ENCODE measurements at places on chromosomes 11 and 22.

GRCh38 chr22:42892571-42893316, 35.7 kb upstream of the ARFGAP3 start:
- no peak for DNase-seq

DNA sequence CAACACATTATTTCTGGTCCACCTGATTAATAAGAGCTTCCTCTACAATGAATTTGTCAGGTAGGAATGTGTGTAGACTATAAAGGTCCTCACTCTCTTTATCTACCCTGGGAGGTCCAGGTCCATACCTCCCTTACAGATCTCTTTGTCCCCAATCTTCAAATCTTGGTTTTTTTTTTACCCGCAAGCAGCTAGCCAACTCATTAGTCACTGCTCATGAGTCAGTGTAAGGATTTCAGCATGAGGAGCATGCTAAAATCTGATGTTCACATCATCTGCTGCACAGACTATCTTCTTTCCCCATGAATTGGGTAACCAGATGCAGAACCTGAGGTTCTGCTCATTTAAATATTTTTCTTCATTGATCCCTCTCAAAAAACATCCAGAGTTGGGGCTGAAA, 397.0 kb upstream of the ISX start:
- no peak for DNase-seq

GRCh38 chr22:38177926-38178604, 3.6 kb downstream of the PLA2G6 start:
- DNase-seq, result no peak

GRCh38 chr11:42552786-42553185, 759.0 kb upstream of the API5 start:
- DNase-seq, result no peak

DNA sequence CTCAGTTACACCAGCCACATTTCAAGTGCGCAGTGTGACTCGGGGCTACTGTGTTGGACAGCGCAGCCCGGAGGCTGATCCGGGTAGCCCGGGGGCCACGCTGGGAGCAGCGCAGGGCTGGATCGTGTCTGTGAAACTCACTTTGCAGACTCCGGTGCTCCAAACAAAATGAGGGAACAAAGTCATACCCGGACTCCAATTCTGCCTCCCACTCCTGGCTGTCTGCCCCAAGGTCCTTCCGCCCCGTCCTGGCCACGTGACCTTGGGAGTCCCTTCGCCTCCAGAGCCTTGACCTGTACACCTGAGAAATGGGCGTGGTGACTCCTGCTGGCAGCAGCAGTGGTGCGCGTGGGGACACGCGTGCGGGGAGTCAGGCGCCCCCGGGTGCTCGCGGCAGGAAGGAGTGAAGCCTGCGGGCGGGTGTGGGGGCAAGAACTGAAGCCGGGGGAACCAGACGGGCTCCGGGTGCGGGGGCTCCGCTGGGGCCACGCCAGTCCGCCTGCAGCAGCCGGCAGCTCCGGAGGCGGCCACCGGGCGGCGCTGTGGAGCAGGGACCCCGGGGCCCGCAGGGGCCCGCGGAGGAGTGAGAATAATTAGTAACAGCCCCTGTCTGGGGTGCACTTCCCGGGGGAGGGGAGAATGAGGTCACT, 42.4 kb downstream of the KCNJ4 start:
- DNase-seq, result no peak

- DNase-seq, result no peak
Measured at GRCh38 chr11:35918716-35919115, 25.1 kb upstream of the LDLRAD3 start.

DNA sequence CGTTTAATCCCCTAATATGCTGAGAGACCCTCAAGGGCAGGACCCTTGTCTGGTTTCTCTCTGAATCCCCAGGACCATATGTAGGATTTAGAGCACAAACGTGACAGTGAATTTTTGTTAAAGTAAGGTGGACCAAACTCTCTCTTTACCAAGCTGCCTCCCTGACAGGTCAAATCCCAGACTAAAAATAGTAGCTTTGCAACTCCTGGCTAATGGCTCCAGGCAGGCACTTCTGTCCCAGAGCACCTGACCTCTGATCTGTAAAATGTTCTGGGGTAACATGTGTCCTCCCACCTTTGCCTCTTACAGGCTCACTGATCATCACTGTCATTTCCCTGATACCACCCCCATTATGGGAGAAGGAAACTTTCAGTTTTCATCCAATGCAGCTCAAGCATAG, 152.3 kb downstream of the SPON1 start:
- no peak for DNase-seq

DNA sequence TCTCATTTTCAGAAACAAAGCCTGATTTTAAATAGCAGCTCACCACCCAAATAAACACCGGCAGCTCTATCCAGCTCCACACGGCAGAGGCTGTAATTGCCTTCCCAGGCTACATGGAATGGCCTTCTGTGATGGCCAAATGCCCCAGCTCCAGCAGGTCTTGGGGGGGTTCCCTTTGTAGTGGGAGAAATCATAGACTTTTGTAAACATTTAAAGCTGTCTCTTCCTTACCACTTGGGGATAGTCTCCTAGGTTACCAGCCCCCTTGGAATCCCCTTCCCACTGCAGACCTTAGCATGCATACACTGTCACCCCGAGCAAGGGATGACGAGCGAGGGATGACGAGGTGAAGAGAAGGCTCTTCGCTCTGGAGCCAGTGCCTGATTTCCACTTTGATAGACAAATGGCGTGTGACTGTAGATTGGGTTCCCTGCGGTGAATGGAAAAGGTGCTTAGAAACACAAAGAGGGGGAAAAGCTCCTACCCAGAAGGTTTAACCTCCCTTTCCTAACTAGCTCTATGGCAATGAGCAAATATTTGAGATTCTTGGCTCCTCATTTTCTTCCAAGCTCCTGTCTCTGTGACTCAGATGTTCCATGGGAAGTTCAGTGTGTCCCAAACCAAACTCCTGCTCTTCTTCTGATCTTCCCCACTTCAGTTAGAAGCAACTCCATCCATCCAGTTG, 108.0 kb upstream of the CADM1 start:
- no peak for DNase-seq

DNA sequence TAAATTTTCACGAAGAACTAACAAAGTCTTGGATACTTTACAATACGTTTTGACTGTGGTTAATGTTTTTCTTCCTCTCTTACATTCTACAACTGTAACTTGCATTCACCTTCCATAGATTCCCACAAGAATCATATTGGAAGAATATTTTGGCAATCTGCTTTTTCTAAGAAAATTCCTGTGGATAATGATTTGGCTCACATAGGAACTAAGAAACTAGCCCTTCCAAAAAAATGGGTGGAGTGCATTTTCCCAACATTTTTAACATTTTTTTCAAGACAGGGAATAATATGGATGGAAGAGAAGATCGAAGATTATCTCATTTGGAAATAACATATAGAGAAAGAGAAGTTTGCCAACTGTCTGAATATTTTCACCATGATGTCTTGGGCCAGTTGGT, 256.9 kb upstream of the POU2AF2 start:
- DNase-seq, result no peak

DNA sequence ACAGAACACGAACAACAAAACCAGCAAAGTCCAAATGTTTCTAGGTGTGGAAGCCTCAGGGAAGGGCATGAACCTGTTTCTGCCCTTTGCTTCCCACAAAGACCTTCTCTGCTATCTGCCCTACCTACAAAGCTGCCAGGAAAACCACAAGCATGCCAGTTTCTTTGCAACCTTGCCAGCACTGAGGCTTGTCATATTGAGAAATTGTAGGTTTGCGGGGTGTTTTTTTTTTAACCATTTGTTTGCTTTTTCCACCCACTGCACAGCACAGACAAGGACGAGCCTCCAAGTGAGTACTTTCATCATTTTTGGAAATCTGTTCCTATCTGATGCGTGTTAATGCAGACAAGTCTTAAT, 12.8 kb downstream of the PARVG start:
- DNase-seq, result no peak

DNA sequence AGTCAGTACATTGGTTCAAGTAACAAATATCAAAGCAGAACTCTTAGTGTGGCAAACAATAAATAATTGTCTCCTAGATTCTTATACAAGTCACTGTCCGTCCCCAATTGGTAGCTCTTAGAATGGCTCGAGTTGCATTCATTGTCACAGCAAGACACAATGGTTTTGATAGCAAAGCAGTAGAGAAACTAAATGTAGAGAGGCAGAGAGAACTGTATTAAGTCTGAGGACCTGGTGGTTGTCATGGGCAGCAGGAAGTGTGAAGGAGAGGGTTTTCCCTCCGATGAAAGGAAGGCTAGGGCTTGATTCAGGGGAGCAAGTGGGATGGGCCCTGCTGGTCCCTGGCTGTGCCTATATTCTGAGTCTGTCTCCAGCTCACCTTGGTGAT, 36.6 kb downstream of the RCOR2 start:
- DNase-seq, result no peak

GRCh38 chr11:93330446-93330984, at the start of gene DEUP1:
Gene DEUP1, plus strand, starts transcription at chr11:93330742. Its CDS starts 1,518 bp downstream, at chr11:93332260.
- no peak for DNase-seq

DNA sequence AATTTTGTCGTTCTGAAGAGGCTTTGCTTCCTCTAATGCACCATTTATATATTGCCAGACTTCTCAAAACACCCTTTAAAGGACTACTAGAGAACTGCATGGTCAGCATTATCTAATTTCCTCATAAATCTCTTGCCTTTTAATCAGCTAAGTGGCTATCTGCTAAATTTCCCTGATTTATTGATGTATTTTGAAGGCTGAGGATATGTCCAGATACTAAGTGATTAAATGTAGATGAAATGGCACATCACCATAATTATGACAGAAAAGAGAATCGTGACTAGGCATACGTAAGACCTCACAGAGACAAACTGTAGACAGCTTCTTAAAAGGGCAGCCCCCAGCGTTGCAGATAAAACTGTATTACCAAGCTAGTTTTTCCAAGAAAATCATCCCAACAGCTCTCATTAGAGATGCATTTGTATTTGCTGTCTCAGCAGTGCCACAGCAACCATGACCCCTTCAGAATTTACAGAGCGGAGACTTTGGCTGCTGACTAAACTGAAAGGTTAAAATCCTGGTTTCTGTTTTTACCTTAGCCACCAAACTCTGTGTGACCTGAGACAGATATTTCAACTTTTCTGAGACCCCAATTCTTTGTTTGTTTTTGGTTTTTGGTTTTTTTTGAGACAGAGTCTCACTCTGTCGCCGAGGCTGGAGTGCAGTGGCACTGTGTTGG, 67.1 kb upstream of the SLN start:
- DNase-seq, result no peak

DNA sequence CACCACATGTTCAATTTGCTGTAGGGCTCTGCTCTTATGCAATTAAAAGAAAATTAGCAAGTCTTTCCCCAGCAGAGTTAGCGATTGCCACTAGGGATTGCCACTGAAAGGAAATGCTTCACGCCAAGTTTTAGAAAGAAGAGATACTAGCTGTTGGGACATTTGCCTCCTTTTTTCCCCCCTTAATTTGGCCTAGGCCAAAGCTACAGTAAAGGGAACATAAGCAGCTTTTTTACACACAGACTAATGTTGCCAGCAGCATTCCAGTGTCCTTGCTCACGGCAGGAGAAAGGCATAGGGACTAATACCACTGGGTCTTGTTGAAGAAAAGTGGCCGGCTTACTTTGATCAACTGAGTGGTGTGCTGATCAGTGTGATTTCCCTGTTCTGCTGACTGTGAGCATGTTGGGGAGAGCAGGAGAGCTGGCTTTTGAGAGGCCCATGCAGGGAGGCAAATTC, 71.2 kb downstream of the PHF21A start:
- no peak for DNase-seq

- no peak for DNase-seq
Measured at GRCh38 chr11:77214557-77214956, 86.5 kb downstream of the MYO7A start.

DNA sequence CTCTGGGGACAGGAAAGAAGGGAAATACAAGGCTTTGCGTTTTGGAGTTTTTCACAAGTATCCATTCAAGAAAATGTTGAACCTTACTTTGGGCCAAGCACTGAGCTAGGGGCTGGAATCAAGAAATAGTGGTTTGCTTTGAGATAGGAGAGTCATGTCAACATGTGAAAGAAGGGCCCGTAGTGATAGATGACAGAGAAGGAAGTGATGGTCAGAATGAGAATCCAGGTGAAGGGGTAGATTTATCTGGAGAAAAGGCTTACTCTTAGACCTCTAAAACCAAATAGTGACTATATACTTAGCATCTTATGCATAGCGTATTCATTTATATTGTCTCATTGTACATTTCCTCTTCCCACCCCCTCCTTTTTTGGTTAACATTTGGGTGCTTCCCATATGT, 87.3 kb downstream of the GAB2 start:
- no peak for DNase-seq

GRCh38 chr11:15525582-15525981, 410.9 kb downstream of the INSC start:
- no peak for DNase-seq

GRCh38 chr11:92180664-92181251, 43.9 kb upstream of the FAT3 start:
- DNase-seq, result no peak

DNA sequence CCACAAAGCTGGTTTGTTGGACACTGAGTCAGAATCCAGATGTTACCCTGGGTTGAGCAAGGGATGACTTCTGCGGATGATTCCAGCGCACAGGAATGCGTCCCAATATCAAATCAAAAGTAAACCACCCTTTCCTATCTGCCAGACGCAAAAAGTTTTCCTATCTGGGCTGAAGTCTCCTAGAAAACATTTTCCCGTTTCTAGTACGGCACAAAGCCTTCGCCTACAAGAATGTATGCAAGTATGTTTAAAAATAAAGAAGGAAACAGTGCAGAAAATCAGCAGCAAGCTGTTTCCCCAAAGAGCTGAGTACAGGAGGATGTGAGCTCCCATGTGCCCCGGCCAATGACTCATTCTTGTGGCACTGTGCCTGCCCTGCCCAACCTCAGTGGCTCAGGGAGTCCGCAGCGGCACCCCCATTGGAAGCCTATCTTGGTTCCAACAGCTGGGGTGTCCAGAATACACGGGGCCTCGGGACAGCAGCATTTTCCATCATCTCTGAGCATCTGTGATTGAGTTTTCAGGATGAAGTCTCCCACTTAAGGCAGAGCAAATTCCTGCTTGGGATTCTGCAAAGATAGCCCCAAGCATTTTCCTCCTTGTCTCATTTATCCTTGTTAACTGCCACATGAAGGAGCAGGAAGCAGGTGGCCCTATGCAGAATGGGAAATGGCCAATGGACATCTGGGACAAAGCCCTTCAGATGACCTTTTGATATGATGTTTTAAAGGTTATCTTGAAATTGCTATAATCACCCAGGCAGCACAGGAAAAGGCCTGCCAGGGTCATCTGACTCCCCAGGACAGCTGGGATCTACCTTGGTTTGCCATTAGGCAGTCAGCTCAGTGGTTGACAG, 17.5 kb downstream of the KCNJ5 start:
- no peak for DNase-seq

GRCh38 chr11:120608760-120609211, 97.2 kb downstream of the GRIK4 start:
- no peak for DNase-seq

- DNase-seq, result no peak
Measured at GRCh38 chr11:66068923-66069714, 953 bp upstream of the PACS1 start.

- no peak for DNase-seq
Measured at GRCh38 chr22:47849576-47849975, 1087.1 kb downstream of the TBC1D22A start.

GRCh38 chr22:41048791-41049717, 43.3 kb upstream of the EP300 start:
- no peak for DNase-seq

- DNase-seq, result no peak
Measured at GRCh38 chr11:8059571-8060011, 21.4 kb upstream of the TUB start.
